Retina (tissue), 1 donor: ENCODE measurements at places on chromosomes 3 and 15.
A peak's percentile ranks its signal among the peaks of the same experiment; 100 is the strongest.

GRCh38 chr15:41671656-41672648 lies 11.7 kb downstream of the MGA start:
- no peak for DNase-seq

GRCh38 chr15:88118741-88119140 lies 137.8 kb downstream of the NTRK3 start:
- no peak for DNase-seq

DNA sequence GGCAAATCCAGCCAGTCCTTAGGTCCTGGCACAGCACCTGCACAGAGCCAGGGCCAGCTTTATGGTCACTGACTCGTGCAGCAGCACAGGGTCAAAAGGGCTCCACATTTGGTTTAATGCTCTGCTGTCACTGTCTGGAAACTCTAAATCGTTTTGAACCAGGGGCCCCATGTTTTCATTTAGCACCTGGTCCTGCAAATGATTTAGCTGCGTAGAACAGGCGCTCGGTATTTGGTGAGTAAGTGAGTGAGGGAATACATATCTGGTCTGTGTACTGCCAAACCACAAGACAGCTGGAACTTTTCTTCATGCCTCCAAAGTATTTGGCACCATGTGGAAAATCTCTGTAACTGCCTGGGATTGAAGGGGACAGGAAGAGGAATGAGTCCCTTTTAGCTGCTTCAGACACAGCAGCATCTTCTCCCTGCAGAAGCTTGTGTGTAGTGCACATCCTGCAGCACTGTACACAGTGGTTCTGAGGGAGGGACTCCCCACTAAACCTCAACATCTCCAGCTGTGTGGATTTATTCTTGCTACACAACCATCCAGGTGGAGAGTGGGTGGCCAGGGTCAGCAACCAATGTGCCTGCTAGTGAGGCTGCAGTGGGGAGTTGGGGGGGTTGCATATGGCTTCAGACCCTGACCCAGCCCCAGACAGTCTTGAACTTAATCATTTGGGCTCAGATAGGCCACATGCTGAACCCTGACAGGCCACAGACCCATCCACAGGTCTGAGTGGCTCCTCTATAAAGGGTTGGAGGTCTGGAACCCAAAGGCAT lies 1.1 kb downstream of the SH2D7 start:
- no peak for DNase-seq

- DNase-seq, result no peak
Observed at GRCh38 chr3:98746122-98746521, 17.0 kb upstream of the ST3GAL6 start.

DNA sequence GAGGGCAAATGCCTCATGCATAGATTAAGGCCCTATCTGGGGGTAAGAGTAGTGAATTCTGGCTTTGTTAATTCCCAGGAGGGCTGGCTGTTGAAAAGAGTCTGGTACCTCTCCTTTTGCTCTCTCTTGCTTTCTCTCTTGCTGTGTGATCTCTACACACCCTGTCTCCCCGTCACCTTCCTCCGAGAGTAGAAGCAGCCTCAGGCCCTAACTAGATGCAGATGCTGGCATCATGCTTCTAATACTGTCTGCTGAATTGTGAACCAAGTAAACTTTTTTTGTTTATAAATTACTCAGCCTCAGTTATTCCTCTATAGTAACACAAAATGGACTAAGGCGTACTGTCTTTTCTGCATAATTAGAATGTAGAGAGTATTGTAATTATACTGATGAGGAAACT lies 908.1 kb downstream of the DIPK2A start:
- no peak for DNase-seq

DNA sequence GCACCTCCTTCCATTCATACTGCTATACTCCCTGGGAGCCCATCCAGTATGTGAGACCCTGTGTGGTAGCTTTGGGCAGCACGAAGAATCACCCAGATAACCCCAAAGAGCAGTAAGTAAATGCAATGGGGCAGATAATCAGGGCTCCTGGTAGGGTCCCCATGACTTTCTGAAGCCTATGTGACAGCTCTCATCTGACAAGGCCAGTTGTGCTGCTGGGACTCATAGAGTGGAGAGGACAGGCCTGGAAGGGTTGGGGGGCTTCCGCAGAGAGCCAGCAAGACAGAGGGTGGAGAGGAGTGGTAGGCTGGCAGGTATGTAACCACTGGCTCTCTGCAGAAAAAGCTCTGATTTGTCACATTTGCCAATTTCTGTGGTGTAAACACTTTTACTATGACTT lies 3.2 kb upstream of the SLC6A20 start:
- no peak for DNase-seq

DNA sequence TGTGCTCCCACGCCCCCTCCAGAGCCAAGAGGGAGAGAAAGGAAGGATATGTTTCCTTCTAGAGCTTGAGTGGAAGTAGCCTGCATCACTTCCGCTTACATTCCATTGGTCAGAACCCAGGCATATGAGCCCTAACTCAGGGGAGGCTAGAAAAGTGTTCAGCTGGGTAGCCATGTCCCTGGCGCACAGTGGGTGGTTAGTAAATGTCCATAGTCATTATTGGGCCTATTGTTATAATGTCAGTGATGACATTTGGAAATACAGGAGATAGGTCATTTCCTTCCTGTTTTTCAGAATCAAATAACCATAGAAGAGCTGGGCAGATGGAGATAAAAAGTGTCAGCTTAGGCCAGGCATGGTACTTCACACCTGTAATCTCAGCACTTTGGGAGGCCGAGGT lies 27.3 kb downstream of the CD276 start:
- no peak for DNase-seq

DNA sequence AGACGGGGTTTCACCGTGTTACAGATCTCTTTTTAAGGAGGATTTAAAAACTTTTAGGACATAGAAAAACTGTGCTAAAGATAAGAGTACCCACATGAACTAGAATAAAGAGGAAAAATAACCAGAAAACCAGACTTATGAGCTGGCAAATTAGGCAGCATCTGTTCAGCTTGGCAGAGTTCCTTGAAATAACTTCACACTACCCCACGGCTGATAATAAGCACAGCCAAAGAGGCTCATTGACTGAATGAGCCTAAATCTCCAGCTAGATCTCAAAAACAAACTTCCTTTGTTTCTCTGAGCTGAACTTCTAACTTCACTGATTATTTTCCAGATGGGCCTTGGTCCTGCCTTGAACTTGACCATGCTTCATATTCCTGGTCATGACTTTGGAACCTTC lies 26.7 kb upstream of the PIK3R4 start:
- no peak for DNase-seq

- no peak for DNase-seq
Observed at GRCh38 chr15:58513008-58513407, 81.2 kb downstream of the LIPC start.

GRCh38 chr3:40657623-40658022 lies 132.9 kb downstream of the ZNF621 start:
- no peak for DNase-seq

GRCh38 chr15:90002428-90002844 lies 1.3 kb downstream of the ZNF710 start:
- peak; percentile 66 for DNase-seq

DNA sequence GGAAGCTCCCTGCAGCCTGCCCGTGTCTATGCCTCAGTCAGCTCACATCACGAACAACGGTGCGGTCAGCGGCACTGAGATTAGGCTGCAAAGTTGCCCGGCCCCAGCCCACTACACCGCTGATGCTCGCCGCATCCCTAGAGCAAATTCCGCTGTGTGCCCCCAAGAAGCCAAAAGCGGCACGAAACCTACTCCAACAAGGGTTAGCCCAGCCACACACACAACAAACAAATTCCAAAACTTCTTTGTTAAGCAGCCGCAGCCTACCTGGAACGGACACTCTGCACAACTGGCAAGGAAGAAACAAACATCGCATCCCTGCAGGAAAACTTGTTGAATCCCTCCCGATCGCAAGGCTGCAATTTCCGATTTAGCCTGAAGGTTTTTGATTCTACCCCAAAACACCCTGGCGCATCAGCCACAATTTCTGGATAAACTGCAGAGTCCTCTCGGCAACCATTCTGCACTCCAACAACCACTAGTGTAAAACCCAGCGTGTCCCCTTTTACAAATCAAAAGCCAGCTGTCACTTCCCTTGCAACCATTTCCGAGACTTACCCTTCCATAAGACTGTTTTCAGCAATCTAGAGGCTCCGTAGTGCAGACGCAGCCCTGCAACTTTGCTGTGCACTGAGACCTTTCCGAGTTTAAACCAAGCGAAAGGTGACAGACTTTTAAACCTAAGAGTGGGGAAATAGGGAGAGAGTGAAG lies 449 bp downstream of the ROBO1 start:
- DNase-seq, result peak; percentile 84

DNA sequence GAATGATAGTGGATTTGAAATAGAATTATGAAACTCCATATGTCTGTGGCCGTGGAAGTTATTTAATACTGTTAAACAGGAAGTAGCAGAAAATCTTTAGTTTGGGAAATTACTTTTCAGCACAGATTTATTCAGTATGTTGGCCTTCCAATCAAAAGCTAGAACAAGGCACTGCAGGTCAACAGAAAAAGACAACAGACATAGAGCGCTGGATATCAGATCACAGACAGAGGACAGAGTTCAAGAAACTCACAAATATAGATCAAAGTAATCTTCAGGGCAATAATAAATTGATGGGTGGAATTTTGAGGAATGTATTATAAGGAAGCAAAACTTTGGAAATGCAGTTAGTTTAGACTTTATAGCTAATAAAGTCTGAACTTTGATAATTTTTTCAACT lies 159.5 kb upstream of the TMCO5A start:
- DNase-seq, result no peak

DNA sequence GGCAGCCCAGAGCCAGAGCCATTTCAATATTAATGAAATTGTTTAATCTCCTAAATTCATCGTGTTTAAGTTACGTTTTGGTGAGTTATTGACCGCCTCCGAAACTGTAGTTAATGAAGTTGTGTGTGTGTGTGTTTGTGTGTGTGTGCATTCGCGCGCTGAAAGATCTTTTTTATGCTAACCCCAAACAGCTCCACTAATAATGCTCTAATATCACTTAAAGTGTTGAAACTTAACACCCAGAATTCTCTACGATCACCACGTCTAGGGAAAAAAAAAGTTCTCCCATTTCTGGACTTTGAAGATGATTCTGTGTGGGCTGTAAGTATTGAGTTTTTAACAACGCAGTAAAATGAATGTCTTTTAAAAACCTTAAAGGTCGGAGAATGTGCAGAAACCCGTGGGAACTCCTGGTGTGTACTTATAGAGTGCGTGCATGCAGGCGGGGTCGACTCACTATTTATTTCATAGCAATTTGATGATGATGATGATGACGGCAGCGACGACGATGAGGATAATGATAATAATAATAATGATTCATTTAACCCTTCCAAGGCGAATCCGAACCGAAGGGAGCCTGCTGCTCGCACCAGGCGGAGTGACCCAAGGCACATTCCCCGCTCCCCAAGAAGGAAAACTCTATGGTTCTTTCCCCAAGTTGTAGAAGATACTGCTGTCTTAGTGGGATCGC lies 1.4 kb upstream of the FOXB1 start:
- peak; percentile 49 for DNase-seq

DNA sequence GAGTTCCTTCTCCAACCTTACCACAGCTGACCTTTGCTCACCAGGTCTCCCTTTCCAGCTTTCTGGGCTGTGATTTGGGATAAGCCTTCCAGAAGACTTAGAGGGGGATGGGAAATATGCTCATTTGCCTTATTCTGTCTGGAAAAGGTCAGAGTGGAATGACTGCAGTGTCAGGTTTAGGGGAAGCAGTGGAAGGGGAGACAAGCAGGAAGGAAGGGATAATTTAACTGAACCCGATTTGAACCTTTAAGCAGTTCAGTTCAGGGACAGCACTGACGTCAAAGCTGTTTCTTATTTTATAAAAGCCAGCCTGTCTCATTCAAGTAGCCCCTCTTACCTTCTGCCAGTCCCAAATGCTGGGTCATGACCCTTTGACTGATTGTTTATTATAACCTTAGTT lies 418.4 kb upstream of the RARB start:
- DNase-seq, result no peak

- no peak for DNase-seq
Observed at GRCh38 chr3:148839805-148840204, 12.2 kb downstream of the CPB1 start.

DNA sequence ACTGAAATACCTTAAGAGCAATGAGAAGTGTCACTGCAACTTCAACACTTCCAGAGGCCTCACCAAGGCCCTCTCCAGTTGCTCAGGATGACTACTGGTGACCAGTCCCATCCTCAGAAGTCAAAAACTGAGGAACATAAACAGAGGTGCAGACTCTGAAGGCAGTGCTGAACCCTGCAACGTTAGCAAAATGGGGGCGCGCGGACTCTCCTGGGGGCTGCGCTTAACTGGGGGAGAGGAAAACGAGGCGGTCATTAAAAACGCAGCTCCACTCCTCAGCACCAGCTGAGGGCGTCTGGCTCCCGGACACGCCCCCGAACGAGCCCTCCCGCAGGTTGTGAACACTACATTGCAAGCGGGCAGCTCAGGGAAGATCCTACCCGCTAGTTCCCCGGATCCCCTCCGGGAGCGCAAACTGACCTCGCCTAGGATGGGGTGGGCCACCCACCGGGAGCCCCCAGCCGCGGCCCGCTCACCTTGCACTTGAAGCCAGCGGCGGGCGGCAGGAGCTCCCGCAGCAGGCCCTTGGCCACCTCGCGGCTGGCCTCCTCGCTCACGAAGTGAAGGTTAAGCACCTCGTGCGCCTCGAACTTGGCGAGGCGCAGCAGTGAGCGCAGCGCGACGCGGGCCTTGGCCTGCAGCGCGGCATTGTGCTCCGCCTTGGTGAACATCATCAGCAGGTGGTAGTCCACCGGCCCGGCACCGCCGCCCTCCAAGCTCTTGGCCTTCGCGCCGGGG lies 711 bp downstream of the XXYLT1 start:
- DNase-seq, result peak; percentile 87

GRCh38 chr3:1082108-1082507 lies 10.7 kb upstream of the CNTN6 start:
- peak; percentile 59 for DNase-seq

DNA sequence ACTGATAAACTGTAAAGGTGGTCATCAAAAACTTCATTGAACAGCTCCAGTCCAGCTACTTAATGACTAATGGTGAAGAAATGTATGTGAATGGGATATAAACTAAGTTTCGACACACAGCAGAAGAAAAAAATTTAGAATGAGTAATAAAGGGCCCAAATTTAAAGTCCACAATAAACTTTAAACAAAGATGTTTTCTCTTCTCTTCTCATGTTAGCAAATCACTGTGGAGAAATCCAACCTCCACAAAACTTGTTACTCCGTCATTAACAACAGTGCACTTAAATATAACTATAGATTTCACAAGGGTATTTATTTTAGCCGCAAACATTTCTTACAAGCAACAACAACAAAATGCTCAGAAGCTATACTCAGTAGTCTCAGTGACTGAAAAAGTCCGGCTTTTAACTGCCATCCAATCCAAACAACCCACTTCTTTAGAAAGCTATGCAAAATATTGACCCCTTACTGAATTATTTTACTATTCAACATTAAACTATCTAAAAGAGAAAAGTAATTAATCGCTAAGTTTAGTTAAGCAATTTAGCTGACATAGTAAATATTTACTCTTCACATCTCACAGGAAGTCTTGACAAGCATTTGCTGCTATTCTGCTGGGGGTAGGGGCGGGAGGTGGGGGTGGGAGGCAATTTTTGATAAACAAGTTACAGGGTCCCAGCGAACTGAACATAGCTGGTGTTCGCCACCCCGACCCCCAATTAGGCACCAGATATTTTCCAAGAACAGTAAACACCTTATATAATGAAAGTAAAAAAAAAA lies 2.4 kb downstream of the IGF2BP2 start:
- DNase-seq, result no peak
